Glomerular endothelial cell (primary cell): ENCODE measurements at places on chromosomes 7 and 10. TPM values are rescaled to one million over a fixed set of nuclear protein-coding genes. Genes with fewer than 3 reads are reported as not detected.

PPP1R17 gene
- not detected in 2 replicates for total RNA-seq

TBX20 gene
- total RNA-seq, result 0.39 TPM in 1 of 2 replicates, not detected in the other

GRM3 gene
- not detected in 2 replicates for total RNA-seq

TOMM7 gene
- 82.3 and 104 TPM in 2 replicates for total RNA-seq

RNLS gene
- total RNA-seq, result 1.5 and 5.9 TPM in 2 replicates

CDK5 gene
- 19.1 and 21.1 TPM in 2 replicates for total RNA-seq

CCDC201 gene
- not detected in 2 replicates for total RNA-seq

MKI67 gene
- 8.9 and 25.0 TPM in 2 replicates for total RNA-seq

AMZ1 gene
- 0.05 and 0.47 TPM in 2 replicates for total RNA-seq

WASL gene
- total RNA-seq, result 24.9 and 25.6 TPM in 2 replicates

MUC12 gene
- total RNA-seq, result not detected in 2 replicates

OR9A2 gene
- total RNA-seq, result 0.18 TPM in 1 of 2 replicates, not detected in the other

NHLRC2 gene
- total RNA-seq, result 15.2 and 54.4 TPM in 2 replicates

GIMAP8 gene
- total RNA-seq, result 16.7 and 26.0 TPM in 2 replicates

CHN2 gene
- 6.9 and 7.0 TPM in 2 replicates for total RNA-seq

BAIAP2L1 gene
- total RNA-seq, result 5.1 and 6.4 TPM in 2 replicates

AKR1E2 gene
- 6.9 and 16.3 TPM in 2 replicates for total RNA-seq

MRPS33 gene
- 15.3 and 18.1 TPM in 2 replicates for total RNA-seq

RBP4 gene
- not detected in 2 replicates for total RNA-seq

CYP2E1 gene
- total RNA-seq, result 0.64 TPM in 1 of 2 replicates, not detected in the other

PLAC9 gene
- total RNA-seq, result 0.93 TPM in 1 of 2 replicates, not detected in the other

PRPS1L1 gene
- not detected in 2 replicates for total RNA-seq

PODXL gene
- total RNA-seq, result 349 and 350 TPM in 2 replicates

AS3MT gene
- total RNA-seq, result 0.58 and 0.82 TPM in 2 replicates

EDRF1 gene
- total RNA-seq, result 11.9 and 13.0 TPM in 2 replicates

NPFFR1 gene
- not detected in 2 replicates for total RNA-seq

PLPP4 gene
- 3.9 and 11.1 TPM in 2 replicates for total RNA-seq

OR13A1 gene
- not detected in 2 replicates for total RNA-seq

DHX32 gene
- 52.0 and 63.9 TPM in 2 replicates for total RNA-seq

STEAP1 gene
- 1.5 and 5.5 TPM in 2 replicates for total RNA-seq

NRG3 gene
- 6.6 and 8.9 TPM in 2 replicates for total RNA-seq

TMEM72 gene
- not detected in 2 replicates for total RNA-seq

BICC1 gene
- total RNA-seq, result 8.8 and 22.9 TPM in 2 replicates

SHTN1 gene
- 10.2 and 16.8 TPM in 2 replicates for total RNA-seq

DYNC1I1 gene
- total RNA-seq, result 0.44 and 2.2 TPM in 2 replicates

MYO3A gene
- 0.05 TPM in 1 of 2 replicates, not detected in the other for total RNA-seq

INTS15 gene
- total RNA-seq, result 24.1 and 30.9 TPM in 2 replicates

UNCX gene
- not detected in 2 replicates for total RNA-seq

FAM170B gene
- total RNA-seq, result not detected in 2 replicates

LRRD1 gene
- 0.12 and 0.24 TPM in 2 replicates for total RNA-seq

ZMIZ1 gene
- total RNA-seq, result 25.8 and 50.1 TPM in 2 replicates

CNPY1 gene
- total RNA-seq, result not detected in 2 replicates

CABCOCO1 gene
- 0.29 and 0.41 TPM in 2 replicates for total RNA-seq

CAMK2B gene
- 0.05 and 0.29 TPM in 2 replicates for total RNA-seq

KEL gene
- 0.18 TPM in 1 of 2 replicates, not detected in the other for total RNA-seq

GNGT1 gene
- total RNA-seq, result not detected in 2 replicates

TUBAL3 gene
- total RNA-seq, result 0.12 TPM in 1 of 2 replicates, not detected in the other
